Caco-2 (cell line): ENCODE measurements at places on chromosomes 16 and 17.

DNA sequence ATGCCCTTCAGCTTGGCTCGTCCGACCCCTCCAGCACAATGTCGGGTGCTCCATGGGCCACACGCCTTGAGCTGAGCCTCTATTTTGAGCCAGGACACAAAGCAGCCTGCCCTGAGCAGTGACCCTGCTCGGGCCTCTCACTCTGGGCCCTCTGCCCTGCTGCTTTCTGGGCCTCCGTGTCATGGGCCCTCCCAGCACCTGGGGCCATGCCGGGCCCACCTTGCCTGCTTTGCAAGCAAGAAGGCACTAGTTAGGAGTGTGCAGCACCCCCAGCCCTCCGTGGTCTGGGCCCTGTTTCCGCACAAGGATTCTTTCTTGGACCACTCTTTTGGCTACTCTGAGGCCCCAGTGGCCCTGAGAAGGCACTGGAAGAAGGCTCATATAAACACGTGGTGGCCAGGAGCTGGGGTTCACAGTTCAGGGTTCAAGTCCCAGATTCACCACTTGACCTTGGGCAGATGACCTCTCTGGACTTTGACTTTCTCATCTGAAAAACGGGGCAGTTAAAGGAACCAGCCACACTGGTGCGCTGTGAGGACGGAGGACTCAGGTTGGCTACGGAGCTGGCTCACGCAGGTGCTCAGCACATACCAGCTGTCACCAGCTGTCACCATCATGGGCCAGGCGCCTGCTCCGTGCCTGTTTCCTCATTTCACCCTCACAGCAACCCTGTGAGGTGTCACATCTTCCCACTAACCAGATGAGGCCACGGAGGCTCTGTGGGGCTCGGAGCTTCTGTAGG lies 166.0 kb upstream of the GSE1 start:
- no peak for DNase-seq

DNA sequence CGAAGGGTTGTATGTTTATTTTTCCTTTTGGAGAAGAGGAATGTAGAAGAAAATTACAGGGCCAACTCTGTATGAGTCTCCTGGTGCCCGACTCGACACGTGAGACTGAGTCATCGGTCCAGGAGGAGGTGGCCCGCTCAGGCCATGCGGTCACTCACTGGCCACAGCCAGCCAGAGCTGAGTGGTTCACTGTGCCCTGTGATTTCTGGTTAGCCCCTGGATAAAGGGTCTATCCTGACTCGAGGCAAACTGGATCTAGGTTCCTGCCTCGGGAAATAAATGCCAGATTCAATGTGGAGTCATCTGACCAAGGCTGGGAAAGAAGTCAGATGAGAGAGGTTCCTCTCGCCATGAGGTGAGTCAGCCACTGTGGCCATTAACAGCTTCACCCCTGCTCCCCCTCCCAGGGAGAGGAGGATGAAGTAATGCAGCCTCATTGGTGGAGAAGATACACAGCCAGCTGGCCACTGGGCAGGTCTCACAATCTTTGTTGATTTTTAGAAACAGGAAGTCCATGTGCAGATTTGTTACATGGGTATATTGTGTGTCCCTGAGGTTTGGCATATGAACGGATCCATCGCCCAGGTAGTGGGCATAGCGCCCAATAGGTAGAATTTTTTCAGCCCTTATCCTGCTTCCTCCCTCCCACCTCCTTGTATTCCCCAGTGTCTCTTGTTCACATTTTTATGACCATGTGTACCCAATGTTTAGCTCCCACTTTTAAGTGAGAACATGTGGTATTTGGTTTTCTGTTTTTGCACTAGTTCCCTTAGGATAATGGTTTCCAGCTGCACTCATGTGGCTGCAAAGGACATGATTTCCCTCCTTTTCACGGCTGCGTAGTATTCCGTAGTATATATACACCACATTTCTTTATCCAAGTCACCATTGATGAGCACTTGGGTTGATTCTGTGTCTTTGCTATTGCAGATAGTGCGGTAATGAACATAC lies 21.7 kb upstream of the USP36 start:
- DNase-seq: no peak

- no peak for DNase-seq
Measured at GRCh38 chr16:59510008-59510424, 775.9 kb upstream of the GOT2 start.

DNA sequence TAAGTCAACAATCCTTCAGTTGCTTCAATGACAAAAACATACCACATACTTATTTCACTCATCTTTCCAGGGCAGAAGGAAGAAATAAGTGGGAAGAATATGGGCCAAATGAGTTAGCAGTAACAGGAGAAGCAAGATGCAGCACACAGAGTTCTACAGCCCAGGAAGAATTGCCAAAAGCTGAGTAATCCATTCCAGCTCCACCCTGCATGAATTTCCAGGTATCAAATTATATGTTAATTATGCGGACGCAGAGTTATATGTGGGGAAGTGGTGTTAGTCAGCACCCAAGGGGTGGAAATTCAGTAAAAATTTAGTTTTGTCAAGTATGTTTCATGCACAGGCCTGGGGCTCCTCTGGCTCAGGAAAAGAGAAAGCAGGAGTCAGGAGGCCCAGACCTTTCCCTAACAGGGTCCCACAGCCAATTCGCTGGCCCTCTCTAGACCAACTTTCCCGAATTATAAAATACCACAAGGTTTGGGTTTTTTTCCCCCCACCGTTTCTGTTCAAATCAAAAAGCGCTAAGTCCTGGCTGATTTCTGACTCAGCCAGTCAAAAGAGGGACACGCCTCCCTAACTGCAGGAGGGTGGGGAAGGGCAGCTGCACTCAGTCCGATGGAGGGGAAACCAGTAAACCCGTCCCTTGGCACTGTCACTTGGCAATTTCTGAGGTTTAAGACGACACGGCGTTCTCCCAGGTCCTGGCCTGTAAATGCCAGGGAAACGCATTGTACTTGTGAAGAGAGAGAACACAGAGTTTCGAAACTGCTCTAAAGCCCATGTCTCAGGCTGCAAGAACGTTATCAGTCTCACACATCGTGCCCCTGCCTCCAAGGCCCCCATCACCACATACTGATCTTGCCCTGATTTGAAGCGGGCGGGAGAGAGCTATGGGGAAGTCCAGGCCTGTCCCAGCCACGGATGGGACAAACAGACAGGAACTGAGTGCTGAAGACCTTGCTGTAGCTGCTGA lies 58.1 kb downstream of the ZFHX3 start:
- DNase-seq: no peak

- no peak for DNase-seq
Measured at GRCh38 chr16:57125376-57125775, 33.0 kb downstream of the CPNE2 start.

DNA sequence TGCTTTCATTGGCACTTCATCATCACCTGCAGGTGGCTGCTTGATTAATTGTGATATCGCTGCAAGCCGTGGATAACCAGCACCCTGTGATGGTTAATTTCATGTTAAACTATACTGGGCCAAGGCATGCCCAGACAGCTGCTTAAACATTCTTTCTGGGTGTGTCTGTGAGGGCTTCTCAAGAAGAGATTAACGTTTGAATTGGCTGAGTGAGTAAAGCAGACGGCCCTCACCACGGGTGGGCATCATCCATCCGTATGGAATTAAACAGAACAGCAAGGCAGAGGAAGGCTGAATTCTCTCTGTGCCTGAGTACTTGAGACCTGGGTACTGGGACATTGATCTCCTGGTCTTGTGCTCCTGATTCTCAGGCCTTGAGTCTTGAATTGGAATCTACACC lies 7.1 kb upstream of the ZNF213 start:
- no peak for DNase-seq

DNA sequence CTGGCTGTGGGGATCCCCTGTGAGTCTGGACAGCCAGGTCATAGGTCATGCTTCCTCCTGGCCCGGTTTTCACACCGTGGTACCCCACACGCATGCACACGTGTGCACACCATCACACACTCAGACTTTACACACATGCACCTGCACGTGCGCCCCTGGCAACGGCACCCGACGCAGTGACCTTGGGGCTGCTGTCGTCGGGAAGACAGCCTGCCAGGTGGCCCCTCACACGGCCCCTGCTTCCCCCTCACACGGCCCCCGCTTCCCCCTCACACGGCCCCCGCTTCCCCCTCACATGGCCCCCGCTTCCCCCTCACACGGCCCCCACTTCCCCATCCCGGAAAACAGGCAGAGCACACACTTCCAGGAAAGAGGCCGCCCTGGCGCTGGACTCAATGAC lies 45.1 kb downstream of the CBFA2T3 start:
- no peak for DNase-seq

DNA sequence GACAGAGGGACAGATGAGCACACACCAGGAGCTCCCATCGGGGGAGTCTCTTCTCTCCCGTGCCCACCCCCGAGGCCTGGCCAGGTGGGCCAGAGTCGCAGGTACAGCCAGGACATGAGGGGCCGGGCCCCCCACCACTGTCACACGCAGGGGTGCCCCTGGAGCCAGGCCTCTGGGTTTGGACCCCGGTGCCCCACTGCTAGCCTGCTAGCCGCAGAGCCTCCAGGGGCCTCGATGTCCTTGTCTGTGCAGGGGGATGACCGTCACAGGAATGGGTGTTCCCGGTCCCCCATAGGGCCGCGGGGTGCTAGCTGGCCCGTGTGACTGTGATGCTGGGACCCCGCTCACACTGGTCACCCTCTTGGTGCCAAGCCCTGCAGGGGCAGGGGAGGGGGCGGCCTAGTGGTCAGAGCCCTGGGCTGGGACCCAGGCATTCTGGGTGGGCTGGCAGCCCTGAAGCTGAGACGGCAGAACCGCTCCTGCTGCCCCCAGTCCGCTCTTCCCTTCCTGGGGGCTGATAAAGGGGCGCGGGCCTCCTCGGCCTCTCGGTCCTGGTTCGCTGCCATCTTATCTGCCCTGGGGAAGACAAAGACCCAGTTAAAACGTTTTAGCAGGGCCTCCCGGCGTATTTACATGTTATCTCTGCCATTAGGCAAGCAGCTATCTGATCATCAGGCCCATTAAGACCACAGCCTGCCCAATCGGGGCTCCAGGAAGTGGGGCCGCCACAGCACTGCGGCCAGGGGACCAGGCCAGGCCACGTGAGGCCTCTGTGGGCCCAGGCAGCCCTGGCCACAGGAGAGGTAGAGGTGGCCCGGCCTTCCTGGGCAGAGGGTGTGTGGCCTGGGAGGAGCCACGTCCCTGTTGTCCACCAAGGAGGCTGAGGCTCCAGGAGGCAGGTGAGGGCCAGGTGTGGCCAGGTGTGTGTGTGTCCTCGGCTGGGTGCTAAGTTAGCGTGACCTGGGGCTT lies 57.2 kb upstream of the ZC3H18 start:
- no peak for DNase-seq

DNA sequence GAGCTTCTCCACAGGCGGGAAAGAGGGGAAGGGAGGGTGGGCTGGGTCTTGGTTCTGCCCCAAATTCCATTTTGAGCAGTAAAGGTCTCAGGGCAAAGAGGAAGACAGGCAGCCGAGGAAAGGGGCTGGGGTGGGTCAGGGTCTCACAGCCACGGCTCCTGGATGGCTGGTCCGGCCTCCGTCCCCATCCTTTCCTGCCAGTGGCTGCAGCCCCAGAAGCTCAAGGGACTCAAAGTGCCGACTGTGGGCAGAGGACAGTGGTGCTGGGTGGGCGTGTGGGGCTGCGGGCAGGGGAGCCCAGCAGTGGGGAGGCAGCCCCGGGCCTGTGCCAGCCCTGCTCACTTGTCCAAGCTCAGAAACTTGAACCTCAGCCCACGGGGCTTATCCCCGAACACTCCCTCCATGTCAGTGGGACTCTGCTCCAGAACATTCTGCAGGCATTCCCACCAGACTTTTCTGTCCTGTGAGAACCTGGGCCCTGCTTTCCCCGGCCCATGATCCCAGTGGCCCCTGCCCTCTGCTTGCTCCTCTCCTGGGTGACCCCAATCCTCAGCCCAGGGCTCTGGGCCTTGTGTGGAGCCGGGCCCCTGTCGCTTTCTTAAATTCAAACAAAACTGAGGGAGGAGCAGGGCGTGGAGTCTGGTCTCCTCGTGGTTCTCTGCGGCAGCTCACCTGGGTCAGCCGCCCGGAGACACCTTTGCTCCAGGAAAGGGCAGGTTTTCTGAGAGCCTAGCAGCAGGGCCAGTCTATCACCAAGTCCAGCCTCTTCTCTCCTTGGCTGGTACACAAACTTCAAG lies 117.8 kb upstream of the METRNL start:
- DNase-seq: no peak

DNA sequence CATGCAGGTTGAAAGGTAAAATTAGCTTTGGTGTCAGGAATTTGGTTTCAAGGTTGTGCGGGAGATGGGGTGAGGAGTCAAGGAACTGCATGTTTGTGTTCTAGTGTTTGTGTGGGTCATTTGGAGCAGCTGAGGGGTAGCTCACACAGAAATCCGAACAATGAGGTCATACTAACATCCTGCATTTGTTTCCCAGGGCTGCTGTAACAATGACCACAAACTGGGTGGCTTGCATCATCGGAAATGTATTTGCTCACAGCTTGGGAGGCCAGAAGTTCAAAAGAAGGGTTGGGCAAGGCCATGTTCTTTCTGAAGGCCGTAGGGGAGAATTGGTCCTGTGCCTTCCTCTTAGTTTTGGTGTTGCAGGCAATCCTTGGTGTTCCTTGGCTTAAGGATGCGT lies 287.4 kb downstream of the HAPSTR1 start:
- DNase-seq: no peak

- DNase-seq: no peak
Measured at GRCh38 chr16:67431775-67432505, 1.0 kb downstream of the HSD11B2 start.

DNA sequence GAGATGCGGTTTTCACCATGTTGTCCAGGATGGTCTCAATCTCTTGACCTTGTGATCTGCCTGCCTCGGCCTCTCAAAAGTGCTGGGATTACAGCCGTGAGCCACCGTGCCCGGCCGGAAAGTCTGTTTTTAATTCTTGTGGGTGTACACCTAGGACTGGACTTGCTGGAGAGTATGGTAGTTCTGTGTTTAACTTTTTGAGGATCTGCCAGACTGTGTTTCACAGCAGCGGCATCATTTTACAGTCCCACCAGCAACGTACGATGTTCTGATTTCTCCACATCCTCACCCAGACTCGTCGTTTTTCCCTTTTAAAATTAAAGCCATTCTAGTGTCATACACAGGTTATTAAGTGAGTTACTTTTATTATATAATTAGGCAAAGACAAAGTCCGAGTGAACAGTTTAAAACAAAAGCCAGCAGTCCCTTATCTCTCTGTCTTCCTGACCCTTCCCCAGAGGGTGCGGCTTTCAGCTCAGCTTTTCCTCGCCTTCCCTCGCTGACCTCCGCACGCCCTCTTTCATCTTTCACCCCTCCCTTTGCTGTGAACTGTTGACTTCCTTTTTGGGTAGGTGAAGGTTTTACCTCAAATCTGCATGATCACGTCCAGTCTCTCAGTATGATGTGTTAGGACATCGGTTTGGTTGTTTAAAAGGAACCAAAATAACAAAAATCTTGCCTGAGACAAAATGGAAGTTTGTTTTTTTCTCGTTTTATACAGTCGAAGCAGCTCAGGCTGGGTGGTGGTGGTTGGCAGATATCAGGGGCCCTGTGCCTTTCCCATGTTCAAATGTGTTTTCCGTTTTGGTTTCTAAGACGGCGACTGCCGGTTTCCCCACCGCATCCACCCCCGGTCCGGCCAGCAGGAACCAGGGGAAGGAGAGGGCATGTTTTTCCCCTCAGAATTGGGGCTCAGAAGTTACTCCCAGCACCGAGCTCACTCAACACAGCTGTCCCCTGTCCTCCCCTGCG lies 18.0 kb downstream of the FAM234A start:
- no peak for DNase-seq
